Sigmoid colon (tissue), 7 donors: ENCODE measurements at places on chromosomes 16 and 17.
A peak's percentile ranks its signal among the peaks of the same experiment; 100 is the strongest.

- DNase-seq, result no peak
Observed at GRCh38 chr16:8568231-8568617, 22.1 kb downstream of the TMEM114 start.

DNA sequence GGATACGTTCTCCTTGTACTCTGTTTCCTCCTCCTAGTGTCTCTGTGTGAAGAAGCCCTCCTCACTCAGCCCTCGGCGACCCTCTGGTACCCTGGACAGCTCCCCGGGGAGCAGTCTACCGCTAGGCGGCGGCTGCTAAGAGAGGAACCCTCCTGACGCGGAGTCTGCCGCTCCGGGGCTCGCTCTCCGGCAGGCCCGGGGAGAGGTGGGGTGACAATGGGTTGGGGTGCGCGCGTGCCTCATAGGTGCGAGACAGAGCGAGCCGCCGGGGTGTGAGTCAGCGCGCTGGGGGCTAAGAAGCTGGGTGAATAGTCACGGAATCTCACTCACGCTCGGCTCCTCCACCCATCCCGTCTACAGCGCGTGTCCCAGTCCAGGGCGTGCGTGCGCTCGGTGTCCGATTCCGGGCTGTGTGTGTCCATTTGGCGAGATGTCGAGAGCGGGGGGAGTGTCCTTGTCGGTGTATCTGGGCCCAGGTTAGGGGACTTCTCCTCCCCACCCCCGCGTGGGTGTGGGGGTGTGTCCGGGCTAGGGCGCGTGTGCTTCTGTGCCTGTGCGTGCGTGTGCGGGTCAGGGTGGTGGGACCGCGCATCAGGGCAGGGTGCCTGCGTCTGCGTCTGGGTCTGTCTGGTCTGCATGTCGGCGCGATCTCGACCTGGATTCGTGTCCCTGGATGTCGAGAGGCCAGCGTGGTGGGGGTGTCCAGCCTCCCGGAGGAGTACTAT is 577 bp upstream of the HS3ST2 start:
- peak; percentile 67 for DNase-seq

DNA sequence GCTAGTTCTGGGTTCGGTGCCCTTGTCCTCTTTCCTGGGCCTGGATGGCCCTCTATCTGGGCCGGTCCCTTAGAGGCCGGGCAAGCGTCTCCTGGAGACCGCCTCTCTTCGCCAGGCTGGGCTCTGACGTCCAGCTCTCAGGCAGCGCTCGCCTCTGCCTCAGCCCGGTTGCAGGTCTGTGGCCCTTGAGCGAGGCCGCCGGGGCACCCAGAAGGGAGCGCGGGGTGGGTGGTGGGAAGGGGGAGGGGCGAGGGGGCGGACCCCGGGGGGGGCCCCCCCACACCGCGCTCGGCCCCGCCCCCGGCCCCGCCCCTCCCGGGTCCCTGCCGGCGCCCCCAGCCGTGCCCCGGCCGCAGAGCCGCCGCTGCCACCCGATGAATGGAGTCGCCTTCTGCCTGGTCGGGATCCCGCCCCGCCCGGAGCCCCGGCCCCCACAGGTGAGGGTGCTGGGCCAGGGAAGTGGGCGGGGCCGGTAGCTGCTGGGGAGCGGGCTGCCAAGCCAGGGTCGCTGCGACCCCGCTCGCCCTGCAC is at the start of gene ARHGAP23:
Gene ARHGAP23, plus strand, starts transcription at position 353 of the 531 bp plus-strand sequence. Its CDS starts 22 bp downstream, at position 375.
- DNase-seq, result peak; percentile 89

GRCh38 chr16:62190426-62190825 is 154.2 kb upstream of the CDH8 start:
- DNase-seq, result no peak

DNA sequence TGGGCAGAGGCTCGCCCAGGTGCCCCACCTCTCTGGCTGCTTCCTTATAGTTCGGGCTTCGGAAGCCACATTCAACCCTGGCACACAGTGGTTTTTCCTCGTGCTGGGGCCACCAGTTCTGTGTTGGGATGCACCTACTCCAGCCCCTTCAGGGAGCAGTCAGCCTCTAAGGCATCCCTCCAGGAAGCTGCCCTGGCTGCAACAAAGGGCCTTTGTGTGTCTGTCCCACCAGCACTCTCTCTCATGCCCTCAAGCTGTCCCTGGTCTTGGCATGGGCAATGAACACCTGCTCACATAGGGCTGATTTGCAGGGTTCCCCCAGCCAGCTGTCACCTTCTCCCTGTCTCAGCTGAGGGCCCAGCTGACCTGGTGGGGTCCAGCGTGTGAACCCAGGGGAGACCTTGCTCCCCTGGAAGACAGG is 754 bp upstream of the NOXO1 start:
- no peak for DNase-seq
